ENCODE measurements at places on chromosomes 3 and 15.

DNA sequence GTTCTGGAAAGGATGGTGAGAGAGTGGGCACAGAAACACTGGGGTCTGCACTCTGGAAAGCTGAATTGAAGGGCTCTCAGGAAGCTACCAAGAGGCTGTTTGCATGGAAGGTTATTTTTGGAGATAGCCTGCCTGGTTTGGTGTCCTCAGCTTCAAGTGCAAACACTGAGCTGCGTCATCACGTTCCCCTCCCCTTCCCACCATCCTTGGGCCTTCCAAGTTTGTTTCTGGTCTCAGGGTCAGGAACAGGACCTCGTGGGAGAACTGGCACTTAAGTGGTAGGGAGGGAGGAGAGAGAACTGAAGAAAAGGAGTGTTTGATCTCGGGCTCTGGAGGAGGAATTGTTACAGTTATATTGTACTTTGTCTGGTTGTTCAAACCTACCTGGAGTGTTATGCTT, 10.6 kb downstream of the ST6GAL1 start:
- no peak for DNase-seq

DNA sequence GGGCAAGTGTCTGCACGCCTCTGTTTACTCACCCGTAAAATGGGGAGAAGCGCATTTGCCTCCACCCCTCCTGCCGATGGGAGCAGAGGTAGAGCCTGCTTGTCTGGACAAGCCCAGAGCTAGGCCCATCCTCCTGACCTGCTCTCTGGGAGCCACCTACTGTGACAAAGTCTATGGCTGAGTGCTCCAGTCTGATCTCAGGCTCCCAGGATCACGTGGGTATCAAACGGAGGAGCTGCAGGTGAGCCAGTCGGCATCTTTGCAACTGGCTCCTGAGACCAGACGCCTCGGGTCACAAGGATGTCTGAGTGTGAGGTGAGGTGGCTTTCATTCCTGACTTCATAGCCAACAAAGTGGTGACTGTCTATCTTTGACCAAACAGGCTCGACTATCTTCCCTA, 2.1 kb upstream of the ALDH1A3 start:
- no peak for DNase-seq

- no peak for DNase-seq
Observed at GRCh38 chr15:95170561-95171380, 939.4 kb downstream of the MCTP2 start.

- DNase-seq, result no peak
Observed at GRCh38 chr3:78979028-78979427, 788.8 kb downstream of the ROBO1 start.

- no peak for DNase-seq
Observed at GRCh38 chr15:100932676-100933348, 13.7 kb downstream of the LRRK1 start.

DNA sequence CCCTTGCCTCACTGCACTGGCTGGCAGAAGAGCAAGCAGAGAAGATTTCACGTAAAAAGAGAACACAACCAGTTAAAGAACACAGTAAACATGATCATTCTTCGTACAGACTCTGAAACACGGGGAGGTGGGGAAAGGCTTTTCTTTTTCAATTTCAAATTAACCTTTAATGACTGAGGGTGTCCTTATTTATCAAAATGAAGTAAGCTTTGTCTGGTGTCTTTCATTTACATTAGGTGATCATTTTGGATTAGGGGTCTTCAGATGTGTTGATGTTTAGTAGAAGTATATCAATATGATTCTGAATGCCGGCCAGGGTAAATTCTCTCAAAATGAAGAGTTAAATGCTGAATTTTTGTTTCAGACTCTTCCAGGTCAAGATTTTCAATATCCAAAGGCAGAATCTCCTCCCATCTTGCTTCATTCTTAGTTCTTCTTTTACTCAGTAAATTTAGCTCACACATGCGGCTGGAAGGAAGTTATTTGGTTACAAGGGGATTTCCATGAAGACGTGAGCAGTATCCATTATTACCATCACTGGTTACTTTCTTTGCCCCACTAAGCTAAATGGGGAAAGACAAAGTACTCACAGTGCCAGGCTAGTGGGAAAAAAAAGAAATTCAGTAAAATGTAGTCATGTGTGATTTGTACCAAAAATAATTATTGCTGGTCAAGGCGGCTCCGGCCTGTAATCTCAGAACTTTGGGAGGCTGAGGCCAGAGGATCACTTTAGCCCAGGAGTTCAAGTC, 272.2 kb upstream of the NR2F2 start:
- DNase-seq, result no peak

DNA sequence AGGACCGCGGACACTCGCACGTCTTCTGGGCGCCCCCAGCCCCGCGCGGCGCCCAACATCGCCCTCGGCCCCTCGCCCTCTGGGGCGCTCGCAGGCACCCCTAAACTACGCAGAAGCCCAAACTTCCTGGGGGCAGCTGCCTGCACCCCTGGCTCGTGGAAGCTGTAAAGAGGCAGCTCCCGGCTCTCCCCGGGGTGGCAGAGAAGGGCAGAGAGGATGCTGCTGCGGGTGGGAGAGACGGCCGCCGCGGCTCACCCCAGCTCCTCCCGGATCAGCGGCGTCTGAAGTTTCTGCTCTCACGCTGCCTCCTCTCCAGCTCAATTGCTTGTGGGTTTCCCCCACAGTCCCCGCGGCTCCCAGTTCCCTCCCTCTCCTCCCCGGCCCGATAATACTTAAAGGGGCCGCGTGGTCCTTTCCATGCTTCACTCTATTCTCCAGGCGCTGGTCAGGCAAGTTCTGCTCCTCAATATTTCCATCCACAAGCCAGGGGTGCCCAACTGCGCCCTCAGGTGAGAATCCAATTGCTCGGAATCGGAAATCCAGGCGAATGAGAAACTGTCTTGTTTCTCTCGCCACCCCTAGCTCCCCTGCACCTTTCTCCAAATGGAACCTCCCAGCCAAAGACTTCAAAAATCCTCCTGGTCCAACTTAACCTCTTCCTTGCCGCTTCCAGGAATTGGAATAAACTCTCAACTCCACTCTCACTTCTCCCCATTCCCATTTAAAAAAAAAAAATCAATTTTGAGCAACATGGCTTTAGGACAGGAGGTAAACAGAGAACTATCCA, 748.5 kb downstream of the ROBO1 start:
- peak; percentile 55 for DNase-seq

DNA sequence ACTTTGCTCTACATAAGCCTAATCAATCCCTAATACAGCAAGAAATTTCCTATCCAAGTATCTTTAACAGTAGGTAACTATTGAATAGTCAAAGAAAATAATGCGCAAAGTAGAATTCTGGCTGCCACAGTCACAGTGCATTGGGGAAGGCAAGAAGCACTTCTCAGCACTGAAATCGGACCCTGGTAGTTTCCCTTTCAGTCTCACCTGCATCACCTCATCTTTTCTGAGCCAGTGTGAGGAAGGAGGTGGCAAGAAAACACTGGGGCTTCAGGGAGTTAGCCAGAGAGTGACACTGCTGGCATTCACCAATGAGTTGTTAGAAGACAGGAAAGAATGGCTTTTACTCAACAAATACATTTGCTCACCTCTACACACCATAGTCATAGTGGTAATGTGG, 8.3 kb downstream of the TRIM42 start:
- no peak for DNase-seq

DNA sequence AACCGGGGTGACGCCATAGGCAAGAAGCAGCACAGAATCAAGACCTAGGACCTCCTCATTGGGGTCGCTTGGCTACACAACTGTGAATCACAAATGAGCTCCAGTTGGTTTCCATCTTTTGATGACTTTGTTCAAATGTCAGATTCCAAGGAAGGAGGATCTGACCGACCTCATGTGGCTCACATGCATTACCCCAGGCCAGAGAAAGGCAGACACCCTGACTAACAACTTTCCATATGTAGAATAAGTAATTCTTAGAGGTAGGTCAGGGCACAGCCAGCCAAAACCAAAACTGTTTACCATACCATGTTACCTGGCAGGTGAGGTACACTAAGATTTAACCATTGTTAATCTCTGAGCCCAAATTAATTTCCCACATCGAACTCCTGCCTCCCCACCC, 96.5 kb downstream of the CCNL1 start:
- no peak for DNase-seq

DNA sequence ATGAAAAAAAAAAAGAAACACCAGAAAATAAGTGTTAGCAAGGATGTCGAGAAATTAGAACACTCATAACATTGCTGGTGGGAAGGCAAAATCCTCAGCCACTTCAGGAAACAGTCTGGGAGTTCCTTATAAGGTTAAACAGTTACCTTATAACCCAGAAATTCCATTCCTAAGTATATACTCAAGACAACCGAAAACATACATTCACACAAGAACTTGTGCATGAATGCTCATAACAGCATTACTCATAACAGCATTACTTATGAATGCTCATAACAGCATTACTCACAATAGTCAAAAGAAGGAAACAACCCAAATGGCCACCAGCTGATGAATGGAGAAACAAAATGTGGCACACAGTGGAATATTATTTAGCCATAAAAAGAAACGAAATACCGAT, 34.8 kb upstream of the DCP1A start:
- DNase-seq, result no peak

GRCh38 chr3:188400494-188401243, 246.7 kb downstream of the LPP start:
- no peak for DNase-seq

- DNase-seq, result no peak
Observed at GRCh38 chr3:41159588-41160189, 39.6 kb upstream of the CTNNB1 start.

DNA sequence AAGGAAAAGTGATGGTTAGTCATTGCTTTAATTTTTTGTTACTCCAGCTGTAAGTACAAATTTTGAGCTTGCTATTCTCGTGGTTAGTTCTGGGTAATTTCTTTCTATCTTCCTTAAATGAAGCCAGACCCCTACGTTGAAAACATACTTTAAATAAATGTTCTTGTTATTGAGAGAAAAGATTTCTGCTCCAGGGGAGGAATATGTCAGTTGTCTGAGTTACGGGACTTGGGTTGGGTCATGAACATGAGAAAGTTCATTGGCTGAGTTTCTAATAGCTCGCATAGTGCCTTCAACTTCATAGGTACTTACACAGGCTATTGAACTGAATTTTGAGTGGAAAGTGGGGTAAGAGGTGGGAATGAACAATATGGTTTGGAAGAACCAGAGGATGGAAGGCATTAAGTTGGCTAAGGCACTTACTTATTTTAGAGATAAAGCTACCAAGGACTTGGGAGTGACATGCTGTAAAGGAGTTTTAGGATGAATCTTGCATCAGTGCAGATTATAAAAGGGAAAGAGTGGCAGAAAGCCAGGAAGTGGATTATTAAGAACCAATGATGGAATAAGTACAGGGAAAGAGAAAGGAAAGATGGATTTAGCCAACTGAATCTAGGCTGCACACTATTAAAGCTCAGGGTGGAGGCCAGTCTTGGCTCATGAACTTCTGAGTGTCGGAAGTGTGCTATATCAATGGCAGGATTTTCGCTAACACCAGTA, 1.4 kb downstream of the RPSA start:
- DNase-seq, result no peak

- no peak for DNase-seq
Observed at GRCh38 chr15:31264559-31265089, 62.0 kb upstream of the KLF13 start.

GRCh38 chr3:86228101-86228500, 762.8 kb downstream of the VGLL3 start:
- no peak for DNase-seq

GRCh38 chr3:4454142-4454541, 12.9 kb downstream of the SUMF1 start:
- DNase-seq, result no peak

GRCh38 chr3:48592519-48593087, 2.5 kb downstream of the COL7A1 start:
- DNase-seq, result no peak

DNA sequence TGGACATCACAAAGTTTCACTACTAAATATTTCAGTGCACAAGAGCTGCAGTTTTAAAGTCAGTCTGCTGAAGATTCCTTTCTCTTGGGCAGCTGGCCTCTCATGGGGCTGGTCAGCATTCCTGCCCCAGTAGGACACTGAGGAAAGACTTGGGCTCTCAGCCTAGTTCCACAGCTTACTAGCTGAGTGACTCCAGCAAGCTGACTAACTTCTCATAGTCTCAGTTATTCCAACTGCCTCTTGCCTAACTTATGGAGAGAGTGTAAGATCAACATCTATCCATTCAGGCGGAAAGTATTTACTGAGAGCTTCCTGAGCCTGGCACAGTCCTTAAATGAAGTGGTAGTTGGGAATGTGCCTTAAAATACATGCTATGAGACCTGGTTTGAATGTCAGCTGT, 27.0 kb downstream of the TM4SF4 start:
- no peak for DNase-seq

GRCh38 chr3:115436767-115437301, 186.5 kb upstream of the GAP43 start:
- DNase-seq, result peak; percentile 34

- DNase-seq, result no peak
Observed at GRCh38 chr3:73508330-73508954, 116.3 kb downstream of the PDZRN3 start.

- no peak for DNase-seq
Observed at GRCh38 chr15:92953566-92953965, 53.4 kb downstream of the CHD2 start.

DNA sequence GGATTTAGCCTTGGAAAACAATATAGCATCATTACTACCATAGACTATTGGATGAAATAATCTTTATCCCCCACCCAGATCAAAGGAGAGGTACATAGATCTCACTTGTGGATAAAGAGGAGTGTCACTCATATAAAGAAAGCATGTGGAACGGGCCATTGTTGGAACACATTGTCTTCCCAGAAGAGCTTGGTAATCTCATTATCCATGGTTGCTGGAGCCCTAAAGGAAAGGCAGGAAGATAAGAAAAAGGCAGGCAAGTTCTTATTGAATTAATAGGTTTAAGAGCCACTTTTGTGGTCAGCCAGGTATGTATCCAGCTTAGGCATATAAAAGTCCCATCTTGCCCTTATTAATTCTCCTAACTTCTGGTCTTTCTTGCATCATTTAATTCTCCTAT, 659.1 kb downstream of the GRM7 start:
- DNase-seq, result no peak

GRCh38 chr3:30407651-30408050, 198.8 kb upstream of the TGFBR2 start:
- DNase-seq, result no peak

DNA sequence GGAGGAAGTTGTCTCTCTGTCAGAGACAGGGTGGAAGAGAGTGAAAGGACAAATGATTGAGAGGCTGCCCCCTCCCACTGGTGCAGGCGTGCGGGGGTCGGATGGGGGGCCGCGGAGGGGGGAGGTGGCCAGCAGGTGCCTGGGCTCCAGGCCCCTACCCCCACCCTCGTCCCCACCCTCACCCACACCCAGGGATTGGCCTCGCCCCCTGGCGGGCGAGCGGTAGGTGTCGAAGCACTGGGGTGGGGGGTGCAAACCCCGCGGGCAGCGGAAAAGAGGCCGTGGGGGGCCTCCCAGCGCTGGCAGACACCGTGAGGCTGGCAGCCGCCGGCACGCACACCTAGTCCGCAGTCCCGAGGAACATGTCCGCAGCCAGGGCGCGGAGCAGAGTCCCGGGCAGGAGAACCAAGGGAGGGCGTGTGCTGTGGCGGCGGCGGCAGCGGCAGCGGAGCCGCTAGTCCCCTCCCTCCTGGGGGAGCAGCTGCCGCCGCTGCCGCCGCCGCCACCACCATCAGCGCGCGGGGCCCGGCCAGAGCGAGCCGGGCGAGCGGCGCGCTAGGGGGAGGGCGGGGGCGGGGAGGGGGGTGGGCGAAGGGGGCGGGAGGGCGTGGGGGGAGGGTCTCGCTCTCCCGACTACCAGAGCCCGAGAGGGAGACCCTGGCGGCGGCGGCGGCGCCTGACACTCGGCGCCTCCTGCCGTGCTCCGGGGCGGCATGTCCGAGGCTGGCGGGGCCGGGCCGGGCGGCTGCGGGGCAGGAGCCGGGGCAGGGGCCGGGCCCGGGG, at the start of gene KAT2B:
Gene KAT2B, plus strand, starts transcription at position 682 of the 783 bp plus-strand sequence. Its CDS starts 32 bp downstream, at position 714.
- DNase-seq, result no peak
